ENCODE measurements at places on chromosomes 4 and X.

GRCh38 chr4:16909281-16909680 is 10.8 kb upstream of the LDB2 start:
- DNase-seq = no peak

GRCh38 chr4:151859641-151860040 is 98.8 kb upstream of the GATB start:
- DNase-seq = no peak

GRCh38 chr4:80099671-80100070 is 26.6 kb upstream of the ANTXR2 start:
- DNase-seq = no peak

DNA sequence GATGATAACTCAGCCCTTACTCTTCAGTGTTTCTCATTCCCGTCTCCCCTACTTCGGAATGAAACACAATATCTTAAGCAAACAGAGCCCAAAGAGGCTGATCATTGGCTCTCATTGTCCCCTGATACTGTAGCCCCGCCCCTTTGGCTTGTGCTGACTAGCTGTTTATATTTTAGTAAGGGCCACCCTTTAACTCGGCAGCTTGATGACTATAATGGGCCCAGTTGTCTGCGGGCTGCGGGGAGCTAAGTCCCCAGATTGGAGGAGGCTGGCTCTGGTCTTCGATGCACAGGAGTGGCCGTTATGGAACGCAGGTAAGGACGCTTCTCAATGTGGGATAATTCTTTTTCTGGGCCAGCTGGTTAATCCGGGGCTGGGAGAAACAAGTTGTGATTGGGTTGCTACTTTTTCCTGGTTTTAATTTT is at the start of gene TRIM2:
Gene TRIM2, plus strand, starts transcription at position 197 of the 425 bp plus-strand sequence. Its CDS starts 88 bp downstream, at position 285.
- DNase-seq = peak; percentile 93

GRCh38 chr4:75698162-75698962 is 25.2 kb upstream of the G3BP2 start:
- peak; percentile 47 for DNase-seq

DNA sequence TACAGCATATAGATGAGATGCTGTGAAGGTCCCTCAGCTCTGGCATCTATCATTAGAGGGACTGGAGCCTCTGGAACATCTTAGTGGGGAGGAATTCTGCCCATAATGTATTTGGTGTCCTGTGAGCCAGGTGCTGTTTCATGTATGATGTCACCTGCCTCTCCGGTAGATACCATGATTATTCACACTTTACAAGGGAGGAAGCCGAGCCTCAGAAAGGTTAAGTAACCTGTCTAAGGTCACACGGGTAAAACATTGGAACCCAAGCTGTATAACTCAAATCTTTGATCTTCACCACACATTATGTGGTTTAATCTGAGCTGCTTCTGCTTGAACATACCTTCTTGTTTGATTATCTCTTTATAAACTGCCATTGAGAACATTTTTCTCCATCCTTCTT is 442.8 kb downstream of the BCOR start:
- DNase-seq = no peak

DNA sequence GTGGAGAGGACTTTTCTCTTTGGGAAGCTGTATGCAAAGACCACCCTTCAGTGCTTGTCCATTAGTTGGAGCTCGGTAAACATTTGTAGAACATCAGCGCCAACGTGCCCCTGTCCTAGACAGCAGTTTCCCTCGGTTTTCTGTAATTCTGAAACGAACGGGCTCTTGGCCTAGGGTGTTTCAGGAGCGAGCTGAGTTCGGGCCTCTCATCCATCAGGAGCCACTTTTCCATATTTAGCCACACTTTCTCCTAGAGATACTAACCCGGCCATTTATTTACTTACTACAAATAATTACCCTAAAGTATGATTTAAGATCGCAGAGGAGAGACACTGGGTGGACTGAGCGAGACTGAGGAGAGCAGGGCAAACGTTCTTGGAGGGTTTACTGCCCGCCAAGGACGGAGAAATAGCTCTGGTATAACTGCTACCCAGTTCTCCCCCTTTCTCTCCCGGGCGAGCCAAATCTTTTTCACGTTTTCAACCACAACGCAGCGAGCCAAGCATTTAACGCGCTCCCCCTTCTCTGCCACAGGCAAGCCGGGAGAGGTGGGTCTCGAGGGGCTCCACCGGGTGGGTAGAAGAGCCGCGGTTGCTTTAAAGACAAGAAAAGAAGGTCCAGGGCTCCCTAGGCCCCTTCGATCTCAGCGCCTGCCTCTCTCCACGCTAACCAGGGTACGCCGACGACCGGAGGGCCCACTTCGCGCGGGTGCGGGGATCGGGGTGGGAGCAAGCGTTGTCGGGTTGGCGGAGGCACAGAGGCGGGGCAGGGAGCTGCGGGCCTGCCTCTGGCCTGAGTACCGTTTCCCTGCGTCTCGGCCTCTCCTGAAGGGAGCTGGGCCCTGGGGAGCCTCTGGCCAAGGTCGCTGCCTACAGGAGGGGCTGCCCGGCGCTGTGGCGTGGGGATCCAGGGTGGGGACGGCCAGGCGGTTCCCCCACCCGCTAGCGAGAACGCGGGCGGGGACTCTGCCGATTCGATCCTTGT is 10.8 kb upstream of the PITX2 start:
- no peak for DNase-seq

DNA sequence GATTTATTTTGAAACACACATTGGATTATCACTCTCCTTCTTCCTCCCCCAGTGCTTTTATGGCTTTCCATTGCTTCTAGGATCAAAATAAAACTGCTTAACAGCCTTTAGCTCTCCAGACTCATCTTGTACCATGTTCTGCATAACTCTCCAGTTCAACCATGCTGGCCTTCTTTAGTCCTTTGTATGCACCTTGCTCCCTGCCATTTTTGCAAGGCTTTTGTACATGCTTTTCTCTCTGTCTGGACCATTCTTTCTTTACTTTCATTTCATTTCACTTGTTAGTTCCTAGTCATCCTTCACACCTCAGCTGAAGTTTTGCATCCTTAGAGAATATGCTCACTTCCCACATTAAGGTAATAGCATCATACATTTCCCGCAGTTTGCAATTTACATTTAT is 6.9 kb downstream of the ARFIP1 start:
- no peak for DNase-seq

DNA sequence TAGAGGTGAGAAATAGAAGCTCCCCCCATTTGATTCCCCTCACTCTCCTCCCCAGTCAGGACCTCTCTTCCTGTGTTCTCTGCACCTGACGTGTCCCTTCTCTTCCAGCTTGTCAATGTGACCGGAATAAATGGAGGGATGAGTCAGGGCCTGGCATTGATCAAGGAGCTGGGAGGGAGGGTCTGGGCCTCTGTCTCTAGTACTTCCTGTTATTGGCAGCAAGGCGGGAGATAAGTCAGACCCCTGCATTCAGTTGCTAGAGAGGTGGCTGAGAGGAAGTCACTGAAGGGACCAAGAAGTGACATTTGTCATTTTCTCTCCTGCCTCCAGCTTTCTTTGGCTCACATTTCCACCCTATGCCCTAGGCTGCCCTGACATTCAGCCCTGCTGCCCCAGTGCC is 35.1 kb upstream of the ZNF41 start:
- no peak for DNase-seq

- DNase-seq = peak; percentile 29
Observed at GRCh38 chr4:158936238-158936637, 166.6 kb upstream of the RAPGEF2 start.

DNA sequence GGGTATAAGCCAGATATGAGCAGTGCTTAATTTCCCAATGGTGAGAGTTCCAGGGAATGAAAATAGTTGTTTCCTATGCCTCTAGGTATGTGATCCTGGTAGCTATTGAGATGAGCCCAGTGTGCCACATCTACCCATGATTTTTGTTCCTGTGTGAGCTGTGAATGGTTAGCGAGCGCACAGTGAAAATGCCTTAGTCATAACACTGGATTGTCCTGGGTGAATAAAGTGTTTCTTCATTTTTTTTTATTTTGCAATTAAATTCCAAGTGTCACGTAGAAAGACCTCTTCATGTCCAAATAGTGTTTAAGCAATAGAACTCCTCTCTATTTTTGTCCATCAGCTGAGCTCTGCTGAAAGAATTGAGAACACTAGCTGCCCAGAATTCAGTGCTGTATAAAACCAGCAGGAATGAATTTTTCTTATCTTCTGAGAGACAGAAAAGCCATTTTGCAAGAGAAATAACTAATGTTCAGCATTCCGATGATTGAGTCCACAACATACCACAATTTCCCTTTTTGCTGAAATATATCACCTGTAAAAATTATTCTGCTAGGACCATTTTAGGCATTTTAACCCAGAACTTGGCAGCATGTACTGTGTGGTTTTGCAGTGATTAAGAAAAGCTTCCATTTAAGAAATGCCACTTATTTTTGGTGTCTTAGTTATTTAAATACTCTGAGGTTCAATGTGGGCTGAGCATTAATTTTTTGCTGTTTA is 5.6 kb downstream of the MAOA start:
- DNase-seq = no peak

- no peak for DNase-seq
Observed at GRCh38 chr4:119722670-119723069, 94.1 kb upstream of the PDE5A start.

DNA sequence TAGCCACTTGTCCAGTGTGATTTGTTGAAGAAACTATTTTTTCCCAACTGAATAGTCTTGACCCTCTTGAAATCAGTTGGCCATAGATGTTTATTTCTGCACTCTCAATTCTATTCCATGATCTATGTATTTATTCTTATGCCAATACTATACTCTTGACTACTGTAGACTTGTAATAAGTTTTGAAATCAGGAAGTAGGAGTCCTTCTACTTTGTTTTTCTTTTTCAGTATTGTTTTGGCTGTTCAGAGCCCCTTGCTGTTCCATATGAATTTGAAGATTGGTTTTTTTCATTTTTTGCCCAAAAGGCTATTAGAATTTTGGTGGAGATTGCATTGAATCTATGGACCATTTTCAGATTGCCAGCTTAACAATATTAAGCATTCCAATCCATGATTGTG is 10.2 kb downstream of the SAP30 start:
- no peak for DNase-seq

DNA sequence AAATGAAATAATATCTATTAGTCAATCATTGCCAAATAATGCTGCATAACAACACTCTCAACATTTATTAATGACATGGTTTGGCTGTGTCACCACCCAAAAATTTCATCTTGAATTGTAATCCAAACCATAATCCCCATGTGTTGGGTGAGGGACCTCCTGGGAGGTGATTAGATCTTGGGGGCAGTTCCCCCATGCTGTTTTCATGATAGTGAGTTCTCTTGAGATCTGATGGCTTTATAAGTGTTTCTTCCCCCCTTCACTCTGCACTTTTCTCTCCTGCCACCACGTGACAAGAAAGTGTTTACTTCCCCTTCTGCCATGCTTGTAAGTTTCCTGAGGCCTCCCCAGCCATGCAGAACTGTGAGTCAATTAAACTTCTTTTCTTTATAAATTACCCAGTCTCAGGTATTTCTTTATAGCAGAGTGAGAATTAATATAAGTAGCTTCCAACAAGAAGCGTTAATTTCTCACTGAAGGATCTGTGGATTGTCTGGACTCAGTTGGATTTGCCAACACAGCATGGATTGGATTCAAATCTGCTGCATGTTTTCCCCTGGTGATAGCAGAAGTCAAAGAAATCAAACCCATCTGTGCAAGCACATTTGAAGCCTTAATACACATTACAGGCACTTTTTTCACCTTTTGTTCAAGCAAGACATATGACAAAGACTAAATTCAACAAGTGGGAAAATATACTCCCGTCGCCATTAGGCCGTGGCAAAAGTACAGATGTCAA is 216.6 kb downstream of the PDGFC start:
- no peak for DNase-seq

DNA sequence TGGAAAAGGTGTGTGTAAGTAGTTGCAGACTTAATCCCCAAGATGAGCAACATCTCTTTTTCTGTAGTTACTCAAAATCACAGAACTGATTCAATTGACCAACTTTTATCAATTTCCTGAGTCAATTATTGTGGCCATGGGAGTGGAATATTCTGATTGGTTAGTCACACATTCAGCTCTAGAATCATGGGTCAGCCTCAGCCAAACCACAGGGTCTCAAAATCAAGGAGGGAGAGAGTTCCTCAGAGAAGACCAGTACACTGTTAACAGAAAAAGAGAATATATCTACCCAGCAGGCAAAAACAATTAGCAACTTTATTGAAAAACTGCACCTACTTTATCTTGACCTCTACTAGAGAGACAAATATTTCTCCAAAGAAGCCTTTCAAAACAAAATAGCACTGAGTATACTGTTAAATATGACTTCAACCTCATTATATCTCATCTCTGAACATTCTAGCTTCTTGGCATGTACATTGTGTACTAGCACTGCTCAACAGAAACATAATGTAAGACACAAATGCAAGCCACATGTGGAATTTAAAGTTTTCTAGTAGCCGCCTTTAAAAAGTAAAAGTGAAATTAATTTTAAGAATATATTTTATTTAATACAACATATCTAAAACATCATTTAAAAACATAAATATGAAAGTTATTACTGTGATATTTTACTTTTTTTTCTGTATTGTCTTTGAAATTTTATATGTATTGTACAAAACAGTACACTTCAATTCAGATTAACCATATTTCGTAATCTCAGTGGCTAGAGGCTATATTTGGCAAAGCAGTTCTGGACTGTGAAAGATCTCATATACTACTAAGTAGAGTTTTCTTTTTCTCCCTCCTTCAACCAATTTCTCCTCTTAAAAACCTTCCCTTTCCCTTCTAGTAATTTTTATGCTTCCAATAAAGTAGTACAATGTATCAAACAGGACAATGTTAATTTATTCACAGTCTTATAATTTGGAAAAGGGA is 11.8 kb upstream of the LCORL start:
- no peak for DNase-seq

DNA sequence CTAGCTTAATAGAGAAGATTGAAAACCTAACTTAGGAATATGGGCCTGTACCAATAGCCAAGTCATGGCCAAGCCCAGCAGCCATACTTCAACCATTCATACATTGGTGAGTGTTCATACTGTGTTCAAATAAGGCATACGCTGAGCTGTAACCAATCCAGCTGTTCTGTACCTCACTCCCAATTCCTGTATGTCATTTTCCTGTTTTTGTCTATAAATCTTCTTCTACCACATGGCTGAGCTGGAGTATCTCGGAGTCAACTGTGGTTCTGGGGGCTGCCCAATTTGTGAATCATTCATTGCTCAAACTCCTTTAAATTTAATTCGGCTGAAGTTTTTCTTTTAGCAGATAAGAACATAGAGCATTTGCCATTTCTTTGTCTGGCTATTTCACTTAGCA is 195.3 kb upstream of the ANKRD50 start:
- no peak for DNase-seq

DNA sequence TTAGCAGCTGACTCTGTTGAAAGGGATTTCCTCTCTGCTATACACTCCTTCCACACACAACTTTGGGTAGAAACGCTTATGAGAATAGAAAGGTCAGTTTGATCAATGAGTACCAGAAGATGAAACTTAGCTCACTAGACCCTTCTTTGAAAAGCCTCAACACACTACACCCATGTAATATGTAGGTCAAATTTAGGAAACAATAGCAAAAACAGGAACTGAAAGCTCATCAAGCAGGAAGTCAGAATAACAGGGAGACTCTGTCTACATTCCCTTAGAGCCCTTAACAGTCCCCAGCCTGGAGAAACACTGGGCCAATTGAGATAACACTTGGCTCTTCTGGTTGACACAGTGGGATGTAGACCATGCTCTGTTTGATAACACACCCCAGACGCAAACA is 30.7 kb downstream of the SRPX2 start:
- no peak for DNase-seq

GRCh38 chr4:72899214-72899613 is 170.3 kb downstream of the COX18 start:
- DNase-seq = no peak

- no peak for DNase-seq
Observed at GRCh38 chrX:24574743-24575142, 72.4 kb downstream of the PCYT1B start.

Data from Ammon's horn (tissue), 1 donor.